ENCODE measurements at places on chromosomes 12 and 14. TPM values are rescaled to one million over a fixed set of nuclear protein-coding genes. Genes with fewer than 3 reads are reported as not detected.
A peak's percentile ranks its signal among the peaks of the same experiment; 100 is the strongest.

Gene SALL2
- total RNA-seq = 1.0 TPM

Gene TMCC3
- 32.1 TPM for total RNA-seq

- peaks cover 52% of the 10 kb centered on the region for H3K4me1 ChIP-seq
- no peak overlapping the region for H3K4me3 ChIP-seq
Measured at GRCh38 chr14:74918380-74918779, 4.7 kb downstream of the RPS6KL1 start.

DNA sequence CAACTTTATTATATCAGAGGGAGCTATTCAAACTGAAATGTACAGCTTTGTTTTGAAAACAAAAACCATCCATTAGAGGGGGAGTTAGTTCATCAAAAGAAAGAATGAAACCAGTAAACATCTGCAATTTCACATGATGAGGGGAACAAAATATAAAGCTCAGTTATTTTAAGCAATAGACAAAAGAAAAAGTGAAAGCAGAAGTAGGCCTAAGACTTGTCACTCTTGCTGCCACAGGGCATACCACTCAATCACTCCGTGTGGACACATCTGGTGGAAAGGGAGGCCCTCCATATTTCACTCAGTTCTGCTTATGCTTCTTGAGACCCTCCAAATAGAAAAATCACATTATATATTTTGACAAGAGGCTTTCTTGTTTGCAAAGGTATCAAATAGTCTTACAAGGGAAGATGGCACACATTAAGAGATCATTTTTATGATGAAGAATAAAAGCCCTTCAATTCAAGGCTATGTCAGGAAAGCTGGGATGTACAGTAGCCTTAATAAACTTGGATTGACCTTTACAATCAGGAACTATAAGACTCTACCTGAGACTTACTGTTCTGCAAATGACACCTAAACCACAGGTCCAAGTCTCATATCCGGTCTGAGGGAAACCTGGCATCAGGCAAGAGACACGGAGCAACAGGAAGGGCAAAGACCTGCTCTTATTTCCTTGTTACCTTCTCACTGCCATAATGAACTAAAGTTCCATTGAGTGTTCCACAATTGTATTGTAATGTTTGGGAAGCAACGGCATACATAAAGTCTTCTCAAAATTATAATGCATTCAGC lies 222.5 kb upstream of the GRIP1 start:
- H3K4me3 ChIP-seq = no peak overlapping the region

- no peaks in the 10 kb centered on the region for H3K27me3 ChIP-seq
- no peak for DNase-seq
- H3K4me3 ChIP-seq = no peak overlapping the region
- no peaks in the 10 kb centered on the region for H3K4me1 ChIP-seq
- peak overlapping the region; percentile 74 for H3K27ac ChIP-seq
Measured at GRCh38 chr12:70534466-70534865, 102.8 kb downstream of the PTPRB start.

- DNase-seq = no peak
- H3K36me3 ChIP-seq = no peaks in the 10 kb centered on the region
- no peak overlapping the region for H3K27ac ChIP-seq
- H3K4me1 ChIP-seq = no peaks in the 10 kb centered on the region
Measured at GRCh38 chr14:49203676-49204075, 382.5 kb downstream of the RPS29 start.
